Calu3 (cell line): ENCODE measurements at places on chromosomes 2 and 18. TPM values are rescaled to one million over a fixed set of nuclear protein-coding genes. Genes with fewer than 3 reads are reported as not detected.

REG1B gene
- not detected in 2 replicates for total RNA-seq

SMC6 gene
- total RNA-seq, result 29.6 and 31.6 TPM in 2 replicates

IL1B gene
- total RNA-seq, result 4.1 and 15.5 TPM in 2 replicates

PRKAG3 gene
- not detected in 2 replicates for total RNA-seq

SERPINB3 gene
- 0.34 and 0.68 TPM in 2 replicates for total RNA-seq

GALNT14 gene
- total RNA-seq, result 50.3 and 61.9 TPM in 2 replicates

SLC35F5 gene
- 95.1 and 101 TPM in 2 replicates for total RNA-seq

- H3K27me3 ChIP-seq, result no peaks in the 10 kb centered on the region
- H3K27ac ChIP-seq, result no peak overlapping the region
- H3K4me1 ChIP-seq, result peaks cover 24% of the 10 kb centered on the region
- DNase-seq, result no peak
These were observed 490.4 kb upstream of the FANCL start for GRCh38 chr2:58731488-58731869.

GRCh38 chr18:8657050-8657820 lies 48.0 kb downstream of the RAB12 start:
- no peak overlapping the region for H3K4me3 ChIP-seq
- peaks cover 3% of the 10 kb centered on the region for H3K36me3 ChIP-seq
- DNase-seq, result no peak
- H3K4me1 ChIP-seq, result peaks cover 9% of the 10 kb centered on the region
- no peak overlapping the region for H3K27ac ChIP-seq

DNA sequence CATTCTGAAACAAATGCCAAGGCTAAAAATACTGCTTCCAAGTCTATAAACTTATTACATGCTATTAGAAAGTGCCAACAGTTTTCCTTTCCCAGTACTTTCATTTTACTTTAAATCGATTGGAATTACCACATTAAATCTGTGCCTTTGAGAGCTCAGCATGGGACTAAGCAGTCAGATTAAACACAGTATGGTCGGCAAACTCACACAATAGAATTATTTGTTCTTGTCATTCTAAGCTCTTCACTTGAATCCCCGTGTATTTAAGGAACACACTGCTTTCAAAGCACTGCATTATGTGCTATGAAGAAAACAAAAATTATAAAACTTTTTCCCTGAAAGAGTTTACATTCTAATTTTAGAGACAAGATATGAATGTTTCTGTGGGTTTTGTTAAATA lies 444.4 kb upstream of the SLC39A10 start:
- no peaks in the 10 kb centered on the region for H3K4me1 ChIP-seq
- H3K27ac ChIP-seq, result no peak overlapping the region
- no peaks in the 10 kb centered on the region for H3K27me3 ChIP-seq
- no peak for DNase-seq

GRCh38 chr2:128578406-128579390 lies 260.0 kb upstream of the HS6ST1 start:
- H3K4me1 ChIP-seq, result peaks cover 8% of the 10 kb centered on the region
- H3K4me3 ChIP-seq, result no peak overlapping the region
- H3K27ac ChIP-seq, result no peak overlapping the region
- no peaks in the 10 kb centered on the region for H3K36me3 ChIP-seq
- no peak for DNase-seq

GRCh38 chr18:38932752-38933151 lies 1367.2 kb upstream of the CELF4 start:
- peaks cover 23% of the 10 kb centered on the region for H3K4me1 ChIP-seq
- DNase-seq, result no peak
- no peak overlapping the region for H3K4me3 ChIP-seq

- peak; percentile 41 for DNase-seq
- no peaks in the 10 kb centered on the region for H3K27me3 ChIP-seq
- H3K27ac ChIP-seq, result peak overlapping the region; percentile 86
- H3K36me3 ChIP-seq, result peaks cover 41% of the 10 kb centered on the region
- peak overlapping the region; percentile 89 for H3K4me3 ChIP-seq
These were observed 1.6 kb downstream of the DSC2 start for GRCh38 chr18:31100436-31101182.

- H3K27me3 ChIP-seq, result no peaks in the 10 kb centered on the region
- no peak overlapping the region for H3K27ac ChIP-seq
- H3K4me3 ChIP-seq, result no peak overlapping the region
- H3K36me3 ChIP-seq, result peaks cover 14% of the 10 kb centered on the region
- no peak for DNase-seq
These were observed 233.7 kb downstream of the HDAC4 start for GRCh38 chr2:239167011-239167673.

GRCh38 chr18:74916773-74917393 lies 292.1 kb downstream of the PTGR3 start:
- no peaks in the 10 kb centered on the region for H3K4me1 ChIP-seq
- H3K27ac ChIP-seq, result no peak overlapping the region
- H3K36me3 ChIP-seq, result no peaks in the 10 kb centered on the region
- no peak for DNase-seq
- H3K27me3 ChIP-seq, result no peaks in the 10 kb centered on the region

DNA sequence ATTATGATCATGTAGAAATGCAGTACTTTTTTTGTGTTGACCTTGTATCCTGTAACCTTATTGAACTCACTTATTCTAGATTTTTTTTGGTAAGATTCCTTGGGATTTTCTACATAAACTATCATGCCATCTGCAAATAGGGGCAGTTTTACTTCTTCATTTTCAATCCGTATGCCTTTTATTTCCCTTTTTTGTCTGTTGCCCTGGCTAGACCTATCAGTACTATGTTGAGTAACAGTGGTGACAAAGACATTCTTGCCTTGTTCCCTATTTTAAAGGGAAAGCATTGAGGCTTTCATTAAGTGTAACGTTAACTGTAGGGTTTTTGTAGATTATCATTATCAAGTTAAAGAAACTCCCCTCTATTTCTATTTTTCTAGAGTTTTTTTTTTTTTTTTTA lies 92.3 kb downstream of the LYPD1 start:
- no peak overlapping the region for H3K27ac ChIP-seq
- DNase-seq, result no peak
- H3K4me3 ChIP-seq, result no peak overlapping the region
- H3K36me3 ChIP-seq, result no peaks in the 10 kb centered on the region
- H3K4me1 ChIP-seq, result peaks cover 8% of the 10 kb centered on the region
- no peaks in the 10 kb centered on the region for H3K27me3 ChIP-seq

- no peak overlapping the region for H3K4me3 ChIP-seq
- no peaks in the 10 kb centered on the region for H3K4me1 ChIP-seq
- no peak overlapping the region for H3K27ac ChIP-seq
These were observed 431 bp upstream of the EIF5B start for GRCh38 chr2:99336804-99337112.

DNA sequence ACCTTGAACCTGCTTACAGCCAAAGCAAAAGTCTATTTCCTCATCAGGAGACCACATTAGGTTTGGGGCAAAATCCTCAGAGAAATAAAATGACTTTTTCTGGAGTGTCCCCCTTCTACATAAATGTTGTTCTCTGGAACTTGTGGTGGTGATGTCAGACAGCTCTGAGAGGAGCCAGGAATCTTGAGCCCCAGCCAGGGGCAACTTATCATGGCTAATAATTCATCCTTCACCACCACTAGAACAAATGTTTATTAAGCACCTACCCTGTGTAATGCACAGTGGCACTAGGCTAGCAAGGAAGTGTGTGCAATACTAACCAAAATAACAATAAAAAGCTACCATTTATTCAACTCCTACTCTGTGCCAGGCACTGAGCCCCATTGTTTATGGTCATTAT lies 9.0 kb upstream of the BMP10 start:
- H3K36me3 ChIP-seq, result no peaks in the 10 kb centered on the region
- peaks cover 83% of the 10 kb centered on the region for H3K27me3 ChIP-seq
- H3K4me1 ChIP-seq, result no peaks in the 10 kb centered on the region
- DNase-seq, result no peak
- H3K27ac ChIP-seq, result no peak overlapping the region
- no peak overlapping the region for H3K4me3 ChIP-seq

DNA sequence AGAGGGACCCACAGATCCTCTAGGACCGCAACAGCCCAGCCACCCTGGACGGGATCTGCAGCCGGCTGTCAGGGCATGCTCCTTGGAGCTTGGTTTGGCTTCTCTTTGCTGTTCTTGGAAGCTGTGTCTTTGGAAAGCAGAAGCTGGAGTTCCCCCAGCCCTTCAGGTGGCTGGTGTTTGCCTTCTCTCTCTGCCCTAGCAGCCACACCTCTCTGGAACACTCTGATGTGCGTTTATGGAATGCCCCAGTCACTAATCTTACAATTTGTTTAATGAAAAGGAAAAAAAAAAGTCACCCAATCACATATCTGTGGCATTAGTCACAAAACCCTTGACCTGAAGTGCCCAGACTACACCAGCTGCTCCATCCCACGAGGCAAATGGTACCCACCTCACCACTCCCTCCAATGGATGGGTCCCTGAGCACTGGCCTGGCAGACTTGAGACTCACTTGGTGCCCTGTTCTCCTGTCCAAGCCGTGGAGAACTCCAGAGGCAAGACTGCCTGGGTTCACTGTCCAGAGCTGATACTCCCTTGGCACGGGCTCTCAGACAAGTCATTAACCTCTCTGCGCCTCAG lies 70.2 kb upstream of the DAPL1 start:
- H3K27me3 ChIP-seq, result no peaks in the 10 kb centered on the region
- peaks cover 27% of the 10 kb centered on the region for H3K4me1 ChIP-seq
- peak overlapping the region; percentile 40 for H3K4me3 ChIP-seq

- no peak for DNase-seq
- peaks cover 11% of the 10 kb centered on the region for H3K36me3 ChIP-seq
- no peaks in the 10 kb centered on the region for H3K4me1 ChIP-seq
- H3K4me3 ChIP-seq, result no peak overlapping the region
These were observed 40.7 kb downstream of the SLC66A2 start for GRCh38 chr18:79910563-79911343.

GRCh38 chr2:85266146-85267041 lies 61.4 kb downstream of the TGOLN2 start:
- no peak overlapping the region for H3K27ac ChIP-seq
- H3K4me3 ChIP-seq, result no peak overlapping the region

GRCh38 chr2:85307527-85307897 lies 20.3 kb downstream of the TGOLN2 start:
- peak overlapping the region; percentile 67 for H3K27ac ChIP-seq
- DNase-seq, result no peak
- H3K27me3 ChIP-seq, result peaks cover 13% of the 10 kb centered on the region
- H3K4me1 ChIP-seq, result peaks cover 31% of the 10 kb centered on the region

DNA sequence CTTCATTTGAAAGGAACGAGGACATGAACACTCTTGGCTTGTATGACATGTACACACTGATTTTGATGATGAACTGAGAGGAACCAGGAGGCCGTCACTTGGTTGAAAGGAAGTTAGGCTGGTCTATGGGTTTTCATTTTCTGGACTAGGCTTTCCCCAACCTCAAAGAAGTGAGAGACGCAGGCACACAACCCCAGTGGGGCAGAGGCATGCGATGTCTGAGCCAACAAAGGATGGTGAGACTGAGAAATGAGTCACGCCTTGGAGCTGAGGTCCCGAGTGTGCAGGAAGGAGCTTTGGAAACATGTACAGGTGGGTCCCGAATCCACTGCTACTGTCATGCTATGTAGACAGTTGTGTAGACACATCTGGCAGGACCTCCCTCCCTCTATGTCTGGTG lies 24.1 kb downstream of the SIGLEC15 start:
- H3K27me3 ChIP-seq, result no peaks in the 10 kb centered on the region
- no peak for DNase-seq
- H3K36me3 ChIP-seq, result no peaks in the 10 kb centered on the region
- H3K4me3 ChIP-seq, result no peak overlapping the region

DNA sequence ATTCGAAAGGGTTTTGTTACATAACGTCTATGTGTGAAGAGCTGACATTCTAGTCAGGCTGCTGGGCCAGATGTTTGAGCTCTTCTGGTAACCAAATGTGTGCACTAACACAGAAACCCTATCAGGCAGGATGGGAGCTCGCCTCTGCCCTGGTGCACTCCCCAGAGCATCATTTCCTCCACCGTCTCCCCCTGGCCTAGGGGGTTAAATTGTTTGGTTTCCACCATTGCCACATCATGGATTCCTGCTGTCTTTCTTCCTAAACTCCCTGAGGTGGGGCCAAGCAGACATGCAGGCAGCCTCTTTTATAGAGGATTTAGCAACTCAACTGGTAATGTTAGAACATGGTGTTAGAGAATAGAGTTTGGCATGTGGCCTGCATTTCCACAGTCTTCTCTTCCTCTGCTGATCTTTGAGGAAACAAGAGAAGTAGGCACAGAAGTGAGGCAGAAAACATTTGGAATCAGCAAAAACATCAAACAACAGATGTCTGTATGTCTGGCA lies 87.3 kb downstream of the ANTXR1 start:
- H3K4me3 ChIP-seq, result no peak overlapping the region
- no peak for DNase-seq

DNA sequence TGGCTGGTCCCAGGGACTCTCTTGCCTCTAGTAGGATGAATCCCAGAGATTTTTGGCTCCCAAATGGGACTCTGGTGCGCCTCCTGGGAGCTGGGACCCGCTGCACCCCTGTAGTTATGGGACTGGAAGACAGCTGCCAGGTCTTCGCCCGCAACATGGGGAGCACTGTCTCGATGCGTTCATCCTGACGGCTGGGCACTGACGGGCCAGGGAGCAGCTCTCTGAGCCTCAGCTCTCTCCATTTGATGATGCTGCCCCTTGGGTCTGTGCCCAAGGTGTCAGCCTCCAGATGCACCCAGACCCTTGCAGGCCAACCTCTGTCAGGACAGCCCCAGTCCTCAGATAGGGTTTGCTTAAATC lies 9.3 kb upstream of the ARMC9 start:
- H3K27me3 ChIP-seq, result peaks cover 53% of the 10 kb centered on the region
- no peak overlapping the region for H3K27ac ChIP-seq
- DNase-seq, result no peak
- peaks cover 8% of the 10 kb centered on the region for H3K4me1 ChIP-seq
- no peaks in the 10 kb centered on the region for H3K36me3 ChIP-seq

DNA sequence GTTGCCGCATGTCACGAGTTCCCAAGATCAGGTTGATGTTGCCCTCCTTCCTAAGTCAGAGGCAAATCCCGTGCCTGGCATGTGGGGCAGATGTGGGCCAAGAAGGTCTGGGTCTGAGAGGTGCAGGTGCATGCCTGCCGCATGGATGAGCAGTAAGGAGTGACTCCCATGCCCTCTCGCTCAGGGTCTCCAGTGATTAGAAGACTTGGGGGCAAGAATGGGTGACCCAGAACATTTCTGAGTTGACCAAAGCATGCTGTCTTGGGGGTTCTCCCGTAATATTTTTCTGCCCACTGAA lies 120.6 kb upstream of the HDAC4 start:
- H3K36me3 ChIP-seq, result no peaks in the 10 kb centered on the region
- no peak overlapping the region for H3K4me3 ChIP-seq
- no peak overlapping the region for H3K27ac ChIP-seq
- H3K27me3 ChIP-seq, result peaks cover 41% of the 10 kb centered on the region

DNA sequence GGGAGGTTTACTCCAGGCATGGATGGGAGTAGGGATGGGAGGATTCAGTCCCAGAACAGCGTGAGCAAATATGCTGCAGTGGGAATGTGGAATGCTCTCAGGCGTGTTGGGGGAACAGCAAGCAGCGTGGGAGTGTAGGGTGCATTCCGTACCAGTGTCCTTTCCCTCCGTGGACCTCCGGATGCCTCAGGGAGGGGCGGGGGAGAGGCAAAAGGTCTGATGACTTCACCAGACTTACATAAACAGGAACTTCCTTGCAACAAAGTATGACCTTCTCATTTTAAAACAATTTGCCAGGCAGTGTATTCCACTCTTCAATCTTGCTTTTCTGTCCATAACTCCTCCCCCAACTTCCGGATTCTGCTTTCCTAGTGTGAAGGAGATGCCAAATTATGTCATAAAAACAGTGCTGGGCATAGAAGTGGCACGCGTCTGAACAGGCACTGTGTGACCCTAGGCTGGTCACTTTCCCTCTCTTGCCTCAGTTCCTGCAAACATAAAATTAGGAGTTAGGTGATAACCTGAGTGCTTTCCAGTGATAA lies 36.9 kb downstream of the RPL37A start:
- peaks cover 36% of the 10 kb centered on the region for H3K4me1 ChIP-seq
- no peaks in the 10 kb centered on the region for H3K36me3 ChIP-seq
- no peak for DNase-seq
